ENCODE measurements at places on chromosomes 6 and 20.

- DNase-seq, result no peak
Measured at GRCh38 chr20:46031014-46031569, 2.1 kb downstream of the SLC12A5 start.

GRCh38 chr20:61134296-61135030 is 117.6 kb upstream of the CDH4 start:
- no peak for DNase-seq

- DNase-seq, result no peak
Measured at GRCh38 chr6:130810307-130811030, 16.7 kb upstream of the SMLR1 start.

DNA sequence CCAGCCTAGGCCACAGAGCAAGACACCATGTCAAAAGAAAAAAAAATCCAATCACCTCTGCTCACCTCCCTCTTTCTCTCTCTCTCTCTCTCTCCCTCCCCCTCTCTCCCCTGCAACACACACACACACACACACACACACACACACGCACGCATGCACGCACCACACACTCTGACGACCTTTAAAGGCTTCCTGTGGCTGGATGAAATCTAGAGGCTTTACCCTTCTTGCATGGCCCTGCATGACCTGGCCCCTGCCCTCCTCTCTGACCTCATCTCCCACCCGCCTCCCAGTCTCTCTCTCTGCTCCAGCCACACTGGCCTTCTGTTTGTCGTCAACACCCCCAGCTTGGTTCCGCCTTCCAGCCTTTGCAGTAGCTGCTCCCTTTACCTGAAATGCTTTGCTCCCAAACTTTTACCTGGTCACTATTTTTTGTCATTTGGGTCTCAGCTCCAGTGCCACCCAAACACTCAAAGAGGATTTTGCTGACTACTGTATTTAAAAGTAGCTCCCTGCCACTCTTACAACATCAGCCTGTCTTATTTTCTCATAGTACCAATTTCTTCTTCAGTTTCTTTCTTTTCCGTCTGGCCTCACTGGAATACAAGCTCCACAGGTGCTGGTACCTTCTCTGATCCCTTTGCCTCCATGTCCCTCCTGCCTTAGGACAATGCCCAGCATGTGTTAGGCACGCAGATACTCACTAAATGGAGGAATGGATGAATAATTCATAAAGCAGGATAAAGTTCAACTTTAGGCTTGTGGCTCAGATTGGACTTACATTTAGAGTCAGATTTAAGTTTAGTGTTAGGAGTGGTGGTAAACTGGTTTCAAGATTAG is 4.3 kb upstream of the LTA start:
- no peak for DNase-seq

DNA sequence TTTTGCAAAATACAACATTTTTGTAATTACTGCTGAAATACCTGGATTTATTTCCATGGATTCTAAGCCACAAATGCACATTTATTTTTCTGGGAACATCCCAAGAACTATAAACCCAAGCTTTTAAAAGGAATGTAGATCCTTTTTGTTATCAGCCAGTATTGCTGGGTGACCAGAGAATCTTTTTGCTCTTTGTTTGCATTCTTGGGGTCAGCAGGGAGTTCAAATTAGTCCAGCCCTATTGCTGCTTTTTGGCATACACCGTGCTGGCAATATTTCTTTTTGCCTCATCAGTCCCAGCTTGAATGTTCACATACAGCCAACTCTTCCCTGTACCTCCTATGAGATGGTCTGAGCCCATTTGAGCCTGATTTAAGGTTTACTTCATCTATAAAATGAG is 155.2 kb upstream of the CNR1 start:
- no peak for DNase-seq

- DNase-seq, result peak; percentile 74
Measured at GRCh38 chr20:14986026-14986655, 648.7 kb upstream of the FLRT3 start.

- DNase-seq, result no peak
Measured at GRCh38 chr20:10875653-10876052, 201.9 kb upstream of the JAG1 start.

GRCh38 chr20:54619682-54620081 is 144.3 kb downstream of the DOK5 start:
- no peak for DNase-seq

GRCh38 chr6:162964488-162965140 is 236.8 kb downstream of the PACRG start:
- peak; percentile 62 for DNase-seq

DNA sequence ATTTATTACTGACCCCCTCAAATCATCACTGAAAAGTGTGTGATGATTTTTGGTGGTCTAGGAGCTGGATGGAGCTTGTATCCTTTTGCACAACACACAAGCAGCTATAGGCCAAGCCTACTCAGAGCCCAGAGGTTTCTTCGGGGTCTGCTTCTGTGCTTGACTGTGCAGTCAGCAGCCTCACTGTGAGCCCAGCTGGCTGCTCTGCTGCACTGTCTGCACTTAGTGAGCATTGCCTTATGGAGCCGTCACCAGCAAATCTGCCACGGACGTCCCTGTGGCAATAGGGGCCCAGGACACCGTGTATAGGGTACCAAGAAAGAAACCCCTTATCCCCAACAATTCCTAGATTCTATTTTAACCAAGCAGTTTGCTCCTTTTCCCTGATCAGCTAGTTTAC is 38.6 kb upstream of the GMPR start:
- DNase-seq, result no peak

DNA sequence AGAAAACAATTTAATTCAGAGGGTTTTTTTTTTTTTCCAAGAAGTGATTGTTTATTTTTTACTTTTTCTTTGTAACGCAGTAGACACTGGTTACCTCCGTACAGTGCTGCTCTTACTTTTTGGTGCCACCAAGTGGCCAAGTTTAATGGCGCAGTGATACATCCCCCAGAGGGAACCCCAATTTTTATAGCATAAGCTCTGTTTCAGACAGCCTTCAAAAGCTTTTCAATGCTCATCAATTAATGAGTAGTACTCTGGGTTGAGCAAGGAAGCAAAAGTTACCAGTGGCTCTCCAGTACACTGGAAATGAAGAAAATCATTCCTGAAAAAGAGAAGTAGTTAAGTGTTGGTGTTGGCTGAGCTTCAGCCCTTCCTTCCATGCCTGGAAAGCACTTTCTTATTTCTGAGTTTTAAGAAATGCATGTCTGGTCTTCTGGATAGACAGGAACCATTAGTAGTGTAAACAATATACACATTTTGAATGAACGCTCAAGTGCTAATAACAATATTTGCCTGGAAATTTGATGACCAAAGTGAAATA is 129.1 kb upstream of the SMLR1 start:
- peak; percentile 69 for DNase-seq

GRCh38 chr6:35141007-35141655 is at the start of gene TCP11:
Gene TCP11, minus strand, starts transcription at chr6:35141339. Its CDS starts 469 bp downstream, at chr6:35140870.
- no peak for DNase-seq

DNA sequence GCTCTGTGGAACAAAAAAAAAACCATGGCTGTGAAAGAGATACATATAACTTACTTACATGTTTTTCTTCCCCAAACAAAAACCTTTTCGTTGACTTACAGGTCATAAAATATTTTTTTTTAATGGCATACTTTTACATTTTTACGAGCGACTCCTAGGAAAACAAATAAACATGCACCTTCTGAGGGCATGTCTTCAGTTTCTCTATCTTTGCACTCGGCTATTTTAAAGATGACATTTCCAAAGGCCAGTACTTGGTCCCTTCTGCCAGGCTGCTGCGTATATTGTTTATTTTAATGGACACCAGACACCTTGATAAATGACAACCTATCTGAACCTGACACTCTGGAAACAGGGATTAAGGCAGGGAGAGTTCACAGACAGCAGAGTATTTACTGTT is 49.4 kb downstream of the PIGU start:
- no peak for DNase-seq

- DNase-seq, result no peak
Measured at GRCh38 chr6:154482858-154483257, 27.6 kb downstream of the CNKSR3 start.

DNA sequence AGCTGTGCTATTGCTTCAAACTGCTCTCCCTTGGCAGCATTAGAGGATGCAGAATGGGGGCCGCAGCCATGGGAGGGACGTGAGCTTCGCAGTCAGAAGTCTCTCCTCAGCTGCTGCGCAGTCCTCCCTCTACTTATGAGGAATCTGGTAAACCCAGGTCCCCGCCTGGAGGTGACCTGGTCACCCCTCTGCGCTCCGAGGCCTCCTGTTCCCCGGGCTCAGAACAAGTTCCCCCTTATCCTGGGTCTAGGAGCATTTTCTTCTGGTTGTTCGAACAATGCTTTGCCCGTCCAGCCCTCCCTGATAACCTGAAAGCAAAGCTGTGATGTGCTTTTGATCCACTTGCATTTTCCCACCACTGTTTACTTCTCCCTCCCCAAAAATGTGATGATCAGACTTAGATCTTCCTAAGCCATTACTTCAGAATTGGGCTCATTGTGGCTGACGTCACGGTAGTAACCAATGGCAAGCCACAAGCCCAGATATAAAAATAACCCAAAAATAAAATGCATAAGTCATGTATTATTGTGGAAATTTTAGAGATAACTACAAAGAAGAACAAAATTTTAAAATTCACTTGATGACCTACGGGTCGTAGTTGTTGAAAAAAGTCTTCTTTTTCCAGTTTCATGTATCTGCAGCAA is 80.7 kb downstream of the SERAC1 start:
- no peak for DNase-seq
